ENCODE measurements at places on chromosomes 16 and 17. TPM values are rescaled to one million over a fixed set of nuclear protein-coding genes. Genes with fewer than 3 reads are reported as not detected.
A peak's percentile ranks its signal among the peaks of the same experiment; 100 is the strongest.

GRCh38 chr16:88589441-88589840 is 19.2 kb downstream of the ZC3H18 start:
- no peaks in the 10 kb centered on the region for H3K27me3 ChIP-seq
- DNase-seq = no peak
- peaks cover 62% of the 10 kb centered on the region for H3K36me3 ChIP-seq
- H3K27ac ChIP-seq = no peak overlapping the region

- H3K4me3 ChIP-seq = no peak overlapping the region
- DNase-seq = no peak
- H3K27ac ChIP-seq = no peak overlapping the region
These were observed 28.2 kb downstream of the BCO1 start for GRCh38 chr16:81266680-81267095.

- H3K27ac ChIP-seq = no peak overlapping the region
- H3K27me3 ChIP-seq = no peaks in the 10 kb centered on the region
- no peaks in the 10 kb centered on the region for H3K36me3 ChIP-seq
- no peak for DNase-seq
- no peaks in the 10 kb centered on the region for H3K4me1 ChIP-seq
These were observed 26.3 kb downstream of the AARSD1 start for GRCh38 chr17:42937712-42938596.

DNA sequence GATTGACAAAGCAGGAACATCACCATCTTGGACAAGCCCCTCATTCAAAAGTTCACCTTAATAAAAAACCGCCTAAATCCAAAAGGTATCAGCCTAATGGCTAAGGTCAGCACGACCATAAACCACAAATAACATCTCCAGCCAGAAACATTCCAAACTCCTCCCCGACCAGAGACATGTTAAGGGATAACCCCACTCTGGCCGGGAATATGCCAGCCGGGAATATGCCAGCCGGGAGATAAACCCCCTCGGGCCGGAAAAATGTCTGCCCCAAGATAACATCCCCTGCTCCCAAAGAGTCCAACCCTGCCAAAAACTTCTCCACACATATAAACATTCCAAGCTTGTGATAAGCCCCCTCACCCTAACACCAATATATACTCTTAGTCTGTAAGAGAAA is 1.4 kb downstream of the DHX33 start:
- no peak overlapping the region for H3K27ac ChIP-seq
- peaks cover 26% of the 10 kb centered on the region for H3K4me1 ChIP-seq
- peak overlapping the region; percentile 96 for H3K4me3 ChIP-seq
- DNase-seq = no peak
- peaks cover 6% of the 10 kb centered on the region for H3K36me3 ChIP-seq

Gene PYDC1
- not detected for total RNA-seq

- H3K4me3 ChIP-seq = no peak overlapping the region
- H3K27me3 ChIP-seq = no peaks in the 10 kb centered on the region
- H3K4me1 ChIP-seq = no peaks in the 10 kb centered on the region
- H3K36me3 ChIP-seq = no peaks in the 10 kb centered on the region
These were observed 199.5 kb upstream of the NLRP1 start for GRCh38 chr17:5783851-5784250.

- no peak overlapping the region for H3K27ac ChIP-seq
- no peaks in the 10 kb centered on the region for H3K4me1 ChIP-seq
- H3K36me3 ChIP-seq = peaks cover 16% of the 10 kb centered on the region
- DNase-seq = no peak
These were observed 38.7 kb downstream of the NLRC5 start for GRCh38 chr16:57028086-57028485.

DNA sequence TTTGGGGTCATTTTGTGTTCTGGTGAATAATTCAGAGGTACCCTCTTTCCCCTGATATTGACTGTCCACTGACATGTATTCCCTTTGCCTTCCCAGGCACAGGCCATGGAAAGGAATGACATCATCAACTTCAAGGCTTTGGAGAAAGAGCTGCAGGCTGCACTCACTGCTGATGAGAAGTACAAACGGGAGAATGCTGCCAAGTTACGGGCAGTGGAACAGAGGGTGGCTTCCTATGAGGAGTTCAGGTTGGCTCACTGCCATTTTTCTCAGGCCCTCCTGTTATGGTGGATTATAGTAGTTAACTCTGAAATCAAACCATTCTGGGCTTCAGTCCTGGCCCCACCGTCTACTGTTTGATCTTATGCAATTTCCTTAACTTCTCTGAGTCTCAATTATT is 1.6 kb upstream of the EFTUD2 start:
- peaks cover 35% of the 10 kb centered on the region for H3K4me1 ChIP-seq
- no peak for DNase-seq
- peaks cover 9% of the 10 kb centered on the region for H3K36me3 ChIP-seq
- H3K27me3 ChIP-seq = no peaks in the 10 kb centered on the region
- H3K27ac ChIP-seq = no peak overlapping the region

DNA sequence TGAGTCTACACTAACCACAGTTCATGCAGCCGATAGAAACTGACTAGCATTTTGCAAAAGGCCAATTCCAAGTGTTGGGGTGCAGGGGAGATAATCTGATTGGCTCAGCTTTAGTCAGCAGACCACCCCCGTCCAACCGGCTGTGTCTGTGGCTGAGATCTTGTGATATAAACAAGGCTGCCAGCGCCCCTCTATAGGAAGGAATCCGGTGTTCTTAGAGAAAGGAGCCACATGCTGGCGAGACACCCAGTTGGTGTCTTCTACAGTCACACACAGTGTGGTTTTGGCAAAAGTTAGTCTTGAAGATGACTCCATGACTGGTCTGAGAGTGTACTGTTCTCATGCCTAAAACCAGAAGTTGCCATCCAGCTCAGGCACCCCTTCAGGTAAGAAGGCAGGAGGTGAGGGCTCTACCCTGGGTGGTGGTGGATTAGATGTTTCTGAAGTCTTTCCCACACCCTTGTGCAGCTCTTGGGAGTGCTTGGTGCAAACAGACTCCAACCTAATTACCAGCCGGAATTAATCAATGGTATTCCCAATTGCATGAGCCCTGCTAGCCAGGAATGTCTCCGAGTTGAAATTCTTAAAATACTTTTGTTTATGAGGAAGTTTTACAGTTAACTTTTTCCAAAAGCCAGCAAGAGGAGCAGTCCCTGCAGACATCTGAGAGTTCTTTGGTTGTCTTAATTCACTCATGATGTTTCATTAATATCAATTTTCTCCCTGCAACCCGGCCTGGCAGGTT is 172.3 kb upstream of the IRX6 start:
- H3K4me1 ChIP-seq = no peaks in the 10 kb centered on the region
- H3K27ac ChIP-seq = no peak overlapping the region
- no peak overlapping the region for H3K4me3 ChIP-seq
- H3K36me3 ChIP-seq = no peaks in the 10 kb centered on the region

Gene KRT20
- total RNA-seq = not detected

Gene SREBF1
- 77.2 TPM for total RNA-seq

DNA sequence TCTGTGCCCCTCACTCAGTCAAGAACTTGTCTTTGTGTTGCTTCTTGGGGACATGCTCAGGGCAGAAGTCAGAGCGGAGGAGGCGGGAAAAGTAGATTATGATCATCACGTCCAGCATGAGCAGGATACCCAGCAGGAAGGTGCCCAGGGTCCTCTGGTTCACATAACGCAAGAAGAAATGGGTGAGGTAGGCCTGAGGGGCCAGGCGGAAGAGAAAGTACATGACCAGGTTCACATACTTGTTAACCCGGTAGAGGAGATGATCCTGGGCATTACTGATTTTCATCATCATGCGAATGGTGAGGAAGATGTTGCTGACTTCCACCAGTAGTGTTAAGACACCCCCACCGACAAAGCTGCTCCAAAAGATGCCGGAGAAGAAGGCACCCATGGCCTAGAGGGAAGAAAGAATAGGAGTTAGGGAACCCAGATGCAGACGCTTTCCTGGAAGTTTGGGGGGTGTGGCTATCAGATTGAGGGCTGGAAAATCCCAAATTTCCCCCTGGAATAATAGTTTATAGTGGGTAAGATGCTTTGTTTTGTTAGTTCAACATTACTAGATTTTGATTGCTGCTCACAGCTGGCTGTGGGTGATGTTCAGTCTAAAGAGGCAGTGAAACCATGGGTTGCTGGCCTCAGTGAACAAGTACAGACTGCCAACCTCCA is 1.4 kb downstream of the TLCD1 start:
- H3K36me3 ChIP-seq = peaks cover 39% of the 10 kb centered on the region
- peaks cover 78% of the 10 kb centered on the region for H3K4me1 ChIP-seq
- peak overlapping the region; percentile 85 for H3K4me3 ChIP-seq
- no peak for DNase-seq
- H3K27ac ChIP-seq = peak overlapping the region; percentile 81

Measured in lower lobe of right lung (tissue), 2 donors.